Right hindlimb (tissue), 1 donor: ENCODE measurements at places on chromosomes 1 and 21.

DNA sequence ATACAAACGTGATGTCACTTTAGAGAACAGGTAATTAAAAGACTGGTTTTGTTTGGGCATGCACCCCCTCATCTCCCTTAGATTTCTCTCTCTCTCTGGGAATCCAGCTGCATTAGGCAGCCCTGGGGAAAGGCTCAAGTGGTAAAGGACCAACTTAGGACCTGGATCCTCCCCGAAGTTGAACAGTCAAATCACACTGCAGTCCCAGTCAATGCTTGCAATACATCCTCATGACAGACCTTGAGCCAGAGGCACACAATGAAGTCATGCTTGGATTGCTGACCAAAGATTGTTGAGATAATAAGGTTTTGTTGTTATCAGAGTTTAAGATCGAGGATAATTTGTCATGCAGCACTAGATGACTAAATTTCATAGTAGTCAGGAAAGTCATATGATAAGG, 1285.8 kb upstream of the NCAM2 start:
- DNase-seq = no peak

- no peak for DNase-seq
Measured at GRCh38 chr1:229420224-229420623, 13.7 kb downstream of the ACTA1 start.

DNA sequence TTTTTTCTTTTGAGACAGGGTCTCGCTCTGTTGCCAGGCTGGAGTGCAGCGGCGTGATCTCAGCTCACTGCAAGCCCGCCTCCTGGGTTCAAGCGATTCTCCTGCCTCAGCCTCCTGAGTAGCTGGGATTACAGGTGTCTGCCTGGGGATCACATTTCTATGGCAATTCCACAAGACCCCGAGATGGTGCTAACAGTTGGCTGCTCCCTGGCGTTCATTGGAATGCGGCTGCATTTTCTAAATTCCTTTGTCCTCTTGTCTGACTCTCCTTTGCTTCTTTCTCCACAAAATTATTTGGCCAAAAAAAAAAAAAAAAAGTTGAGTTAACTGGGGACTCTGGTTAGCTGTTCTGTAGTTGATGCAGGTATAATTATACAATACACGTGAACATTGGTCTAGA, 176.4 kb downstream of the ETS2 start:
- DNase-seq = no peak

GRCh38 chr1:40462956-40463590, 12.8 kb downstream of the ZFP69B start:
- DNase-seq = no peak

DNA sequence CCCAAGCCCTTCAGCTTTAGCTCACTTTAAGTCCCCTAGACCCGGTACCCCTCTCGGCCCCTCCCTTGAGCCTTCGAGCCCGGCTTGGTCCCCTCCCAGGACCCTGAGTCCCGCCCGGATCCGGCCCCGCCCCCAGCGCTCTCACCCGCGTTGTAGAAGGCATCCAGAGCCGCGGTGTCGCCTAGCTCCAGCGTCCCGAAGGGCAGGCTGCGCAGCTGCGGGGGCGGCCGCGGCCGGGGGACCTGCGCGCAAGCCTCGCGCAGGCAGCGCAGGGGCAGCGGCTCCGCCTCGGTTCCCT, 699 bp downstream of the MAP3K6 start:
- peak; percentile 89 for DNase-seq
